Activated T-cell treated with anti-CD3 and anti-CD28 coated beads, Interleukin-2, amount 50 U/mL, for 48 hours (primary cell): ENCODE measurements at places on chromosomes 6 and 20.

DNA sequence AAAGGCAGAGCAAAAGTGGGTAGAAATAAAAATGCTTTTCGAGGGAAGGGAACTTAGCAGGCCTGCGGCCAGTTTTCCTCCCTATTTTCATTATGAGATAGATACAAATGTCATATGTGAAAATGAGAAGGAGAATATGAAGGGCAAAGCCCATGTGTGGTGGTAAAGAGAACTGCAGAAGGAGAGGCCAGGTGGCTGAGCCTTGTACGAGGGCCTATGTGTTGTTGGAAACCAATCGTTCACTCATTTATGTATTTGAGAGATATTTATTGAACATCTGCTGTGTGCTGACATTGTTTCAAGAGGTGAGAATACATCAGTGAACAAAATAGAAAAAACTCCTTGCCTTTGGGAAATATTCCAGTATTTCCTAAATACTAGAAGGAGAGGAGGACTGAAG, 147.7 kb downstream of the SH3BGRL2 start:
- no peak for DNase-seq

DNA sequence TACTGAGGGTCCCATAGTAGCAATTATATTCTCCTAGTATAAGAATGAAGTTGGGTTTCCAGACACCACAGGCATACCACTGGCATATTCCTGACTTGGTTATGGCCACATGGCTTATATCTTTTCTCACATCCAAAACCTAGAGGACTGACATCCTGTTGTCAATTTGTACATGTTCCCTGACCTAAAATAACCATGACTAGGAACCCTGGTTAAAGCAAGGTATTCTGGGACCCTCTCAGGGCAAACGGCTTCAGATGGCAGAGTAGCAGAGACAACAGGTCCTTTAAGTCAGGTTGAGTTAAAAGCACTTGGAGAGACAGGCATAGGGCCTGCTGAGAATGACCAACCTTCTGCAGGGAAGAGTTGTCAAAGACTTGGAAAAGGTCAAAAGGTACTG, 12.6 kb downstream of the MAP3K5 start:
- DNase-seq, result no peak

- DNase-seq, result no peak
Observed at GRCh38 chr6:148244217-148244935, 98.3 kb upstream of the SASH1 start.

GRCh38 chr20:46255440-46256104, 52.7 kb downstream of the CDH22 start:
- no peak for DNase-seq

DNA sequence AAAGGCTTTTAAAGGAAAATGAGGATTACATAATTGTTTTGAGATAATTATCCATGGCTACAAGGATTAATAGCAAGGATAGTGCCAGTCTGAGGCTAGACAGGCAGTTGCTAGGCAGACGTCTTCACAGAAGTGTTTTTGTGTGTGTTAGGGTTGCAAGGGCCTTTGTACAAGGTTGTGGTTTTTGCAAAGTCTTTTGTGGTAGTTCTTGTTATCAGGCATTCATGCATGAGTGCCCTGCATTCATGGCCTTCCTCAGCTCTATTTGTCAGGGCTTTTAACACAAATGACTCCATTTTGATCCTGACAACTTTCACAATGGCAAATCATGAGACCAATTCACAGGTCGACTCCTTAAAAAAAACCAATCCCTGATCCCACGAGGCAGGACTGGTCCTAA, 68.1 kb upstream of the TXNDC5 start:
- DNase-seq, result no peak

- DNase-seq, result no peak
Observed at GRCh38 chr6:143270026-143270425, 180.5 kb downstream of the ADAT2 start.

- no peak for DNase-seq
Observed at GRCh38 chr20:38926934-38927616, 858 bp downstream of the FAM83D start.

DNA sequence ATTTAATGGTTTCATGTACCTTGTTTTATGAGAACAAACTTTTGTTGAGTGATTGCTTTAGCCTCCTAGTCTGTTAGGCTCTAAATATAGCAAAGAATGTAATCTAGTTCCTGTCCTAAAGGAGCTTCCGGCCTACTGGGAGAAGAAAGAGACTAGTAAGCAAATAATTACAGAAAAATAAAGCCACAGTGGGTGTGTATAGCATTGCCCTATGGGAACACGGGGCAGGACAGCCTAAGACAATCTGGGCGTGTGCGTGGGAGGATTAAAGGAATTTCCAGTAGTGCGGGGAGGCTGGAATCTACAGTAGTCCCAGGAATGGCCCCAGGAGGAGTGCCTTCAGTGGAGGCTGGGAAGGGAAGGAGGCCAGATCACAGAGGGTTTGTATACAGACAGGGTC, 98.1 kb upstream of the AKAP12 start:
- no peak for DNase-seq

GRCh38 chr6:6882592-6882991, 225.2 kb upstream of the RREB1 start:
- DNase-seq, result no peak

GRCh38 chr20:43749734-43750294, 23.0 kb upstream of the GTSF1L start:
- DNase-seq, result peak; percentile 92

DNA sequence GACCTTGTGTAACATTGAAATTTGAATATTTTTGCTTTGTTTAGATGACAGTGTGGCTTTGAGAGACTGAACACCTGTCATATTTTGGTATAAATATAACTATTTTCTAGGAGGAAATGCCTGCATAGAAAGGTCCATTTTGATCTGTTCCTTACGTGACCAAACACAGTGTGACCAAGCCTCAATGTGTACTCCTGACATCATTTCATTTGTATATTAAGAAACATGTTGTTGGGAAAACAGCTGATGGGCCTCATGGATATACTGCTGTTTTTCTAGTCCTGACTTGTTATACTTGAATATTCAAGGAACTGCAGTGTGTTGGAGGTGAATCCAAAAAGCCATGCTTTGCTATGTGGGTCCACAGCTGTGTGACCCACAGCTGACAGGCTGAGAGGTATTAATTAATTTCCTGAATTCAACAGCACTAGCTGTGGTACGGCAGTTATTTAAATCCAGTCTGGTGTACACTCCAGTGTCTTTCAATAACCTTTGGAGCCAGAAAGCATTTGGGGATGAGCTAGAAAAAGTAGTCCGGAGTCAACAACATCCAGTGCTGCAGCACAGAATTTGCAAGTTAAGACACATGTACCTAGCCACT, 18.9 kb downstream of the NCOA7 start:
- no peak for DNase-seq

- DNase-seq, result no peak
Observed at GRCh38 chr6:54654381-54654780, 192.2 kb upstream of the FAM83B start.

DNA sequence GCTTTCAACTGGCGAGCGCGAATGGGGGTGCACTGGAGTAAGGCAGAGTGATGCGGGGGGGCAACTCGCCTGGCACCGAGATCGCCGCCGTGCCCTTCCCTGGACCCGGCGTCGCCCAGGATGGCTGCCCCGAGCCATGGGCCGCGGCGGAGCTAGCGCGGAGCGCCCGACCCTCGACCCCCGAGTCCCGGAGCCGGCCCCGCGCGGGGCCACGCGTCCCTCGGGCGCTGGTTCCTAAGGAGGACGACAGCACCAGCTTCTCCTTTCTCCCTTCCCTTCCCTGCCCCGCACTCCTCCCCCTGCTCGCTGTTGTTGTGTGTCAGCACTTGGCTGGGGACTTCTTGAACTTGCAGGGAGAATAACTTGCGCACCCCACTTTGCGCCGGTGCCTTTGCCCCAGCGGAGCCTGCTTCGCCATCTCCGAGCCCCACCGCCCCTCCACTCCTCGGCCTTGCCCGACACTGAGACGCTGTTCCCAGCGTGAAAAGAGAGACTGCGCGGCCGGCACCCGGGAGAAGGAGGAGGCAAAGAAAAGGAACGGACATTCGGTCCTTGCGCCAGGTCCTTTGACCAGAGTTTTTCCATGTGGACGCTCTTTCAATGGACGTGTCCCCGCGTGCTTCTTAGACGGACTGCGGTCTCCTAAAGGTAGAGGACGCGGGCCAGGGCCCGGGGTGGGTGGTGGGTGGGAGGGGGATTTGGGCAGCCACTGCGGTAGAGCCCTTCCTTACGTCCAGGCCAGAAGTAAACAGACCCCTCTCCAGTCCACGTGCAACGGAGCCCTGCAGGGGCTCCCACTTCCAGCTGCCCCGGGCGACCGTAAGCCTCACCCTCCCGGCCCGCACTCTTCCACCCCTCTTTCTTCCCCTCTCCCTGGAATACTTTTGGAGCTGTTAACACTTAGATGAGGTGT, 998 bp downstream of the BMP2 start:
- no peak for DNase-seq

DNA sequence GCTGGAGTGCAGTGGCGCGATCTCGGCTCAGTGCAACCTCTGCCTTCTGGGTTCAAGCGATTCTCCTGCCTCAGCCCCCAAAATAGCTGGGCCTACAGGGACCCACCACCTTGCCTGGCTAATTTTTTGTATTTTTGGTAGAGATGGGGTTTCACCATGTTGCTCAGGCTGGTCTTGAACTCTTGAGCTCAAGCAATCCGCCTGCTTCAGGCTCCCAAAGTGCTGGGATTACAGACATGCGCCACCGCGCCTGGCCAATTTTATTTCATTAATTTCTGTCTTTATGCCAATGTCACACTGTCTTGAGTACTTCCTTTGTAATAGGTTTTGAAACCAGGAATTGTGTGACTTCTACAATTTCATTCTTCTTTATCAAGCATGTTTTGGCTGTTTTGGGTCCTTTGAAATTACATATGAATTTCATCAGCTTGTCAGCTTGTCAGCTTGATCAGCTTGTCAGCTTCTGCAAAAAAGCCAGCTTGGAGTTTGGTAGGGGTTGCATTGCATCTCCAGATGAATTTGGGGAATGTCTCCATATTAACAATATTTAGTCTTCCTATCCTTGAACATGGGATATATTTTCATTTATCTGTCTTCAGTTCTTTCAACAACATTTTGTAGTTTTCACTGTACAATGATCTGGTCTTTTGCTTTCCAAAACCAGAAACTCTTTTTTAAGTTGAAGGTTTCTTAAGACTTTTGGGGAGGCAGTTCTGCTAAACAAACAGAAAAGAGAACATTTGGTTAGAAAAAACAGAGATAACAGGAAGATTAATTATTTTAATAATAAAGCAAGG, 20.8 kb downstream of the ZFAND3 start:
- no peak for DNase-seq

DNA sequence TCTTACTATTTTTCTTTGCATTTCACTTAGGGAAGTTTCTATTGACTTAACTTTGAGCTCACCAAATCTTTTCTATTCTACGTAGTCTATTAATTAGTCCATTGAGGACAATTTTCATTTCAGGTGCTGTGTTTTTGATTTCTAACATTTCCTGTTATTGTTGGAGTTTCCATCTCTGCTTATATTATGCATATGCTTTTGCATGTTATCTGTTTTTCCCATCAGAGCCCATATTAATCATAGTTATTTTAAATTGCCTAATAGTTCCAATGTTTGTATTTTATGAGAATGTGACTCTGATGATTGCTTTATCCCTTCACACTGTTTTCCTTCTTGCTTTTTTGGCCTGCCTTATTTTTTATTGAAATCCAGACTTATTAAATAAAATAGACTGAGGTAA, 414.5 kb upstream of the OPRM1 start:
- no peak for DNase-seq

DNA sequence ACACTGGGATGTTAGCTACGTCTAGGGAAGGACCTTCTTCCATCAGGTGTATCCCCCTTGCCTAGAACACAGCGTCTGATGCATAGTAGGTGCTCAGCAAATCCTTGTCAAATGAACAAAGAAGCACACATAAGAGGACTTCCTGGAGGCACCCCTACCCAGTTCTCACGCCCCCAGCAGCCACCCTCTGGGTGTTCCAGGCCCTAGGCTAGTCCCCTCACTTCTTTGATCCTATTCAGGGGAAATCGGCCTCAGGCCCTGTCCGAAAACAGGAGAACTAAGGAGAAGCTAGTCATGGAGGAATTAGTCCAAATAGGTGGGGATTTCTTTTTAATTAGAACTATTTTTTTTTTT, 84.7 kb upstream of the SIRPA start:
- no peak for DNase-seq

GRCh38 chr6:16136621-16137450, 8.0 kb downstream of the MYLIP start:
- DNase-seq, result peak; percentile 45

DNA sequence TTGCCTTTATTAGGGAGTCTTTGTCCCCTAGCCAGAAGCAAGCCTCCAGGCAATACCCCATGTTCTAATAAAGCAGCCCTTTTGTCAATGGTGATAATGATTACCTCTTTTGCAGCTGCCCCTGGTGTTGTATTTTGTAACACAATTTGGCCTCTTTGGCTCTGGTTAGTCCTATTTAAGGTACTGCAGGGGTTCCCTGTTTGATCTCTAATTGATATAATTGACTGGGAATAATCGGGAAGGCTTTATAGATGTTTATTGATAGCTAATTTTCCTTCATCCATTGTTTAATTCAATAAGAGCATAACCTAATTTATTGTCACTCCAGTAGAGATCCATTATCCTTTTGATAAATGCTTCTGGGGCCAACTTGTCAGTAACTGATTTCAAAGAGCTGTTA, 537.2 kb downstream of the PKHD1 start:
- no peak for DNase-seq

DNA sequence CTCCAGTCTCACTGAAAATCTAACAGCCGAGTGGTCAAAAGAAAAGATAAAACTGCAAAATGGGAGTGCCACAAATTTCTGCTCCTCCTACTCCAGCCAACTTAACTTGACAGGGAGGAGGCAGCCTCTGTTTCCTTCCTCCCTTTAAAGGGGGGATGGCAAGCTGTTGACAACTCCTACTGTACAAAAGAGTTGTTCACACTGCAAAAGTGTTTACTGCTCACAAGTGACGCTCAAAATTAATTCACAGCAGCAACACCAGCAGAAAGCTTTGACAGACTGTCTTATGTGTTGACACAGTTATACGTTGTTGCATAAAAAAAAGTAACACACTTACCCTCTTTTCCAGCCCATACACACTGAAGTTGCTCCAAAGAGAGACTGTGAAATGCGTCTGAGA, 169.8 kb downstream of the BACH2 start:
- no peak for DNase-seq

- DNase-seq, result no peak
Observed at GRCh38 chr20:53974785-53975555, 95.4 kb downstream of the BCAS1 start.

DNA sequence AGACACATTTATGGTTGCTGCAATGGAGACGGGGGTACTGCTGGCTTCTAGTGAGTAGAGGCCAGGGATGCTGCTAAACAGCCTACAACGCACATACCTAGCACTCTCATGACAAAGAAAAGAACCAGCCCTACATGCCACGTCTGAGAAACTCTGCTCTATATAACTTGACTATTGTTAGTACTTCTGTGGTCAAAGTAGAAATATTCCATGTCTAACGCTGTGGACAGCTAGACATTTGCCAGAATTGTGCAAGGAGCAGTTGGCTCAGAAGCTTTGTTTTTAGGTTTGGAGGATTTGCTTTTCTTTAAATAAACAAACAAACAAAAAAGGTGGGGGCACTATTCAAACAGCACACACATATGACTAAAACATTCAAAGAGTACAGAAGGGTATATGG, 20.5 kb downstream of the UBE2V1 start:
- no peak for DNase-seq
